Upper lobe of right lung (tissue), 1 donor: ENCODE measurements at places on chromosomes 1 and 21. TPM values are rescaled to one million over a fixed set of nuclear protein-coding genes. Genes with fewer than 3 reads are reported as not detected.

PIK3C2B gene
- 47.3 TPM for total RNA-seq

GRCh38 chr1:25629836-25630235, 13.2 kb downstream of the MAN1C1 start:
- no peak for DNase-seq
- no peaks in the 10 kb centered on the region for H3K36me3 ChIP-seq
- H3K4me1 ChIP-seq, result peaks cover 22% of the 10 kb centered on the region
- H3K4me3 ChIP-seq, result no peak overlapping the region

DNA sequence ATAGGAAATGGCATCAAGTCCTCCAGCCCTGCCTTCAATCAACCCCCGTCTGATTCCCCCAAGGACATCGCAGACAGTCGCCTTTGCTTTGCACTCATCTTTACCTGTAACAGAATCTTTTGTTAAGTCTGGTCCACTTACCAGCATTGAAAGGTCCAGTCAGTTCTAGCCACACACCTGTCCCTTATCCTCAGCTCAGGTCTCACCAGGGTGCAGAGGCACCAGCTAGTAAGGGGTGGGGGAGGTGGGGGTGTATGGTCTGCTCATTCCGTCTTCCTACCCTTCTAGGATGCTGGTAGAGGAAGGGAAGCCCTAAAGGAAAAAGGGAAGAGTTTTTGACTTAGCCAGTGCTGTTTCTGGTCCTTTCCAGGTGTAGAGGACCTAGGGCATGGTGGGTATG, 427.7 kb downstream of the MATN1 start:
- H3K4me3 ChIP-seq, result no peak overlapping the region
- DNase-seq, result no peak
- H3K36me3 ChIP-seq, result no peaks in the 10 kb centered on the region

GRCh38 chr1:48523558-48523957, 51.6 kb upstream of the SPATA6 start:
- no peak overlapping the region for H3K4me3 ChIP-seq
- DNase-seq, result no peak
- H3K36me3 ChIP-seq, result no peaks in the 10 kb centered on the region
- H3K27me3 ChIP-seq, result no peaks in the 10 kb centered on the region

SPOCD1 gene
- 31.4 TPM for total RNA-seq

DNA sequence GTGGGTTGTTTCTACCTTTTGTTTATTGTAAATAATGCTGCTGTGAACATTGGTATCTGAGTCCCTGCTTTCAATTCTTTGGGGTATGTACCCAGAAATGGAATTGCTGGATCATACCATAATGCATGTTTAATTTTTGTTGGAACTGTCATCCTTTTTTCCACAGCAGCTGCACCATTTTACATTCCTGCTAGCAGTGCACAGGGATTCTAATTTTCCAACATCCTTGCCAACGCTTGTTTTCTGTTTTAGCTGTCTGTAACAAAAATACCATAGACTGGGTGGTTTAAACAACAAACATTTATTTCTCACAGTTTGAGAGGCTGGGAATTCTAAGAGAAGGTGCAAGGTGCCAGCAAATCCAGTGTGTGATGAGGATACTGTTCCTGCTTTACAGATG, 65.1 kb downstream of the RAVER2 start:
- no peaks in the 10 kb centered on the region for H3K36me3 ChIP-seq
- H3K4me1 ChIP-seq, result no peaks in the 10 kb centered on the region
- no peak for DNase-seq
- no peak overlapping the region for H3K27ac ChIP-seq

MYOC gene
- total RNA-seq, result 0.69 TPM

DNA sequence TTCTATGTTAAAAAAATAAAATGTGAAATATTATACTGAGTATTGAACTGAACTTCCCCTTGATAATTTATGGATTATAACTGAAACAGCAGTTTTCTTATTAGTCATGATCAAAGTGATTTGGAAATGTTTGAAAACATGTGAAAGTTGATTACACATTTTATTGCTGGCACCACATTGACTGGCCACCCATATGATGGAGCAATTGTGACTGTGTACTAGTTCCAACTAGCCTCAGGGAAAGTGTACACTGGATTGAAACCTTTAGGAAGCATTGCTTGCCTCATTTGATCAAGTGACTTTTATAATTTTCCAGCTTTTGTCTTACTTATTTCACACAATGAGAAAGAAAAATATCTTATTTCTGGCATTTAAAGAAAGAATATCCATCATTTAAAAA, 128.0 kb upstream of the ADGRL2 start:
- DNase-seq, result no peak
- no peak overlapping the region for H3K4me3 ChIP-seq
- H3K4me1 ChIP-seq, result peaks cover 4% of the 10 kb centered on the region
- no peaks in the 10 kb centered on the region for H3K36me3 ChIP-seq
- H3K27me3 ChIP-seq, result no peaks in the 10 kb centered on the region

GRCh38 chr21:34881839-34882371, 167.2 kb downstream of the RUNX1 start:
- H3K36me3 ChIP-seq, result peaks cover 27% of the 10 kb centered on the region
- H3K27ac ChIP-seq, result peak overlapping the region; percentile 97
- H3K4me1 ChIP-seq, result peaks cover 34% of the 10 kb centered on the region

IL22RA1 gene
- 0.87 TPM for total RNA-seq

DNA sequence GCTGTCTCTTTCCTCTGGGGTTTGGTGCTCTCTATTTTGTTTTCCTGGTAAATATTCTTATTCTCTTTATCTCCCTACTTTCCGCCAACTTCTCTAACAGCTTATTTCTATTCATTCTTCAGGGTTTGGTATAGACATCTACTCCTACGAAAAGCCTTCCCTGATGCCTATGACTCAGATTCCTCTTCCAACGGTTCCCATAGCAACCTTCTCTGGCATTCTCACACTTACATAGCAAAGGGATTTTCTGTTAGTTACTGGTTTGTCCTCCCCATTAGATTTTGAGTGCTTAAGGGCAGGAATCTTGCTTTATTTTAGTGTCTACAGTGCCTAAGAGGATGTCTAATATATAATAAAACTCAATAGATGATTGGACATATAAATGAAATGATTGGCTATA, 407.6 kb upstream of the DEPDC1 start:
- H3K4me3 ChIP-seq, result no peak overlapping the region
- no peaks in the 10 kb centered on the region for H3K4me1 ChIP-seq
- H3K27me3 ChIP-seq, result no peaks in the 10 kb centered on the region
- no peaks in the 10 kb centered on the region for H3K36me3 ChIP-seq

PLEKHA6 gene
- 7.1 TPM for total RNA-seq

GRCh38 chr1:218426343-218426657, 81.2 kb downstream of the TGFB2 start:
- H3K4me3 ChIP-seq, result no peak overlapping the region
- peaks cover 11% of the 10 kb centered on the region for H3K4me1 ChIP-seq
- no peak for DNase-seq

RAB29 gene
- total RNA-seq, result 24.7 TPM

- no peaks in the 10 kb centered on the region for H3K27me3 ChIP-seq
- H3K4me1 ChIP-seq, result peaks cover 18% of the 10 kb centered on the region
- no peak overlapping the region for H3K27ac ChIP-seq
- no peak overlapping the region for H3K4me3 ChIP-seq
- no peak for DNase-seq
Observed at GRCh38 chr1:158146739-158147138, 34.0 kb upstream of the CD1D start.

DNA sequence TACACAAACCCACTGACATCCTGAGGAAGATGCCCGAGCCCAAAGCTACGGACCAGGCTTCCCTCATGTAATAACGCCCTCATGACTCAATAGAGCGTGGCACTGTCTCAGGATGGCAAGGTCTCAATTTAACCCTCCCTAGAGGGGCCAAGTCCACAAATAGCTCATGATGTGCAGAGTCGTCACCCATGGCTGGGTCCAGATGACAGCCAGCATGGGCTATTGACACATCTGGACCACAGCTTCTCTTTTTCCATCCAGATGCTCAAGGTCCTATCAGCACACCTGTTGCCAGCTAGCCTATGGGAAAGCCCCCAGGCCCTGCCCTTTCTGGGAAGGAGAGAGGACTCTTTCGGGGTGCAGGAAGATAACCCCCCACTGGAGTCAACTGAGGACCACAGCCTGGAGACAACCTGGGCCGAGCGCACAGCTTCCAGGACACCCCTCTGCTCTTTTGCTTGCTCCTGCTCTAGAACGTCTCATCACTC, 2.8 kb downstream of the LAPTM5 start:
- no peak for DNase-seq
- H3K36me3 ChIP-seq, result no peaks in the 10 kb centered on the region
- H3K4me1 ChIP-seq, result peaks cover 32% of the 10 kb centered on the region
- H3K4me3 ChIP-seq, result peak overlapping the region; percentile 58
- peak overlapping the region; percentile 49 for H3K27ac ChIP-seq

GRCh38 chr1:94578856-94579255, 37.3 kb upstream of the F3 start:
- no peak overlapping the region for H3K4me3 ChIP-seq
- H3K27me3 ChIP-seq, result no peaks in the 10 kb centered on the region
- H3K4me1 ChIP-seq, result no peaks in the 10 kb centered on the region

DIP2A gene
- 35.6 TPM for total RNA-seq

- no peaks in the 10 kb centered on the region for H3K4me1 ChIP-seq
- no peak for DNase-seq
- no peaks in the 10 kb centered on the region for H3K27me3 ChIP-seq
- no peak overlapping the region for H3K4me3 ChIP-seq
- H3K27ac ChIP-seq, result no peak overlapping the region
- H3K36me3 ChIP-seq, result no peaks in the 10 kb centered on the region
Observed at GRCh38 chr1:224540535-224540934, 75.6 kb upstream of the CNIH3 start.

DNA sequence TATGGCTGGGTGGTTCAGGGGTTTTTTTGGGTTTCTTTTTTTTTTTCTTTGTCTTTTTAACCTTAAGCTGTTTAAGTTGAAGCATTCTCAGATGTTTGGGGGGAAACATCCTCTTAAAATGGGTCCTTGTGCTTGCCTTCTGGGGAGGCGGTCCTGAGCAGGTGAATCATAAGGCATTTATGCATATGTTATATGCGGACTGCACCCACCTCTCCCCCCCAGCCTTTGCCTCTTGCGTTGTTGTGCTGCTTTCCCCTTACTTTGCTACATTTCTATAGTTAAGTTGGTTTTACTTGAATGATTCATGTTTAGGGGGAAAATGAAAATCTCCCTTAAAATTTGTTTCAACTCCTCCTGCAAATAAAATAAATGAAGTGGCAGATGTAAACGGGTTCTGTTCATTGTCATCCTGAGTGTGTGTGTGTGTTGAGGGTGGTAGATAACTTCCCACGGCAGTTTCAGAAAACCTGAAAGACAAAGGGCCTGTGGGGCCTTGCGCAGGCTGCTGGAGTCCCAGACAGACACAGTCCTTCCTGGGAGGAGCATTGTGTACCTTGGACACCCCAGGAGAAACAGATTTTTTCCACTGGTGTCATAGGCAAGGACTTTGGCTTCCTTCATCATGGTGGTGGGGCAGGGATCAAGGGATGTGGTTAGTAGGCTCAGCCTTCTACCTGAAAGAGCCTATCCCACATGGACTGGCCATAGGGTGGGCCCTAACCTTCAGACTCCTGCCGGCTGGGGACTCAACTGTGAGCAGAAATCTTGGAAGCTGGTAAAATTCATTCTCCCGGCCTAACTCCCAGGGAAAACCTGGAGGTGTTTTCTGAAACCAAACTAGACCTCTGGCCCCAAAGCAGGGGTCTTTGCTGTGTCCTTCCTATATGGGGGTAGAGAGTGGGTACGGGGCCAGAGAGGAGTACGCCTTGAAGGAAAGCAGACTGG, 926 bp upstream of the SH3D21 start:
- peaks cover 46% of the 10 kb centered on the region for H3K36me3 ChIP-seq
- no peaks in the 10 kb centered on the region for H3K27me3 ChIP-seq
- H3K4me3 ChIP-seq, result peak overlapping the region; percentile 70
- H3K27ac ChIP-seq, result peak overlapping the region; percentile 80
- H3K4me1 ChIP-seq, result peaks cover 21% of the 10 kb centered on the region

TRIM46 gene
- total RNA-seq, result 0.43 TPM
